Stimulated activated CD8-positive, alpha-beta memory T cell treated with anti-CD3 and anti-CD28 coated beads, Interleukin-2, amount 100 ng/mL, for 1 hour (primary cell): ENCODE measurements at places on chromosomes 13 and 19.

GRCh38 chr13:31184451-31184850, 15.3 kb upstream of the B3GLCT start:
- no peak for DNase-seq

DNA sequence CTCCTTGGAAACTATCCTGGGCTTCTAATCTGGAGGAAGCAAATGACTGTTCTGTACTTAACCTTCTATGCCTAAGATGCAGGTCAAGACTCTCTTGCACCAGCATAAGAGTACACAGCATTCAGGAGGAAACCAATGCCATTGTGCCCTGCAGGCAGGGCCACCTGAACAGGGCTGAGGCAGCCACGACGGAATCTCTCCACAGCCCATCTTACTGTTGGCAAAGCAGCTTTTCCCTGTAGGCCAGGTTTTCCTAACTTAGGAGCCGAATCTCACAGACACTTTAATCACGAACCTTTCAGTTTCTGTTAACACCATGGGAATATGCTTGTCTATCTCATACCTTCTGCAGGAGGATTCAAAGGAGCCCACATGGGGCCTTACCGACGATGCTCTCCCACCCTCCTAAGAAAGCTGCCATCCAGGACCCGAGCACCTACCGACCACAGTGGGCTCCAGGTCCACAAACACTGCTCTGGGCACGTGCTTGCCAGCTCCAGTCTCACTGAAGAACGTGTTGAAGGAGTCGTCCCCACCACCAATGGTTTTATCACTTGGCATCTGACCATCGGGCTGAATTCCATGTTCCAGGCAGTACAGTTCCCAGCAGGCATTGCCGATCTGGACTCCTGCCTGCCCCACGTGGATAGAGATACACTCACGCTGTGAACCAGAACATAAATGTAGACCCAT, 2.6 kb downstream of the TUBA3C start:
- DNase-seq, result no peak

- DNase-seq, result no peak
Observed at GRCh38 chr13:27396252-27396846, 28.1 kb upstream of the GTF3A start.

- DNase-seq, result no peak
Observed at GRCh38 chr13:80309926-80310325, 31.0 kb downstream of the SPRY2 start.

DNA sequence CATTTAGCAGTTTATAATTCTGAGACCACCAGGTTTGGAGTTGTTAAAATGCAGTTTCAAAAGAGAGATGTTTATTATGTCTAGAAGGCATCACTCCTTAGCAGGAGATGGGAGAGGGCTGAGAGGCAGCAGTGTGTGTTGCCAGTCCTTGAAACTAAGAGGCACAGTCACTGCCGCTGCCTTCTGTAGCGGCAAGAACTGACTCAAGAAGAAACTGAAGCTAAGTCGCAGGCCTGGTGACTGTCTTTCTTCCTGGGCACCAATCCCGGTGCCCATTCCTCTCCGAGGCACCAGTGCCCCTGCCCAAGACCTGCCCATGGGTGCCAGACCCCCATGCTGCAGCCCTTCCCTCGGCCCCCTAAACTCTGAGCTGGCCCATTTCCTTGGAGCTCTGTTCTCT, 20.1 kb downstream of the N4BP2L1 start:
- no peak for DNase-seq

DNA sequence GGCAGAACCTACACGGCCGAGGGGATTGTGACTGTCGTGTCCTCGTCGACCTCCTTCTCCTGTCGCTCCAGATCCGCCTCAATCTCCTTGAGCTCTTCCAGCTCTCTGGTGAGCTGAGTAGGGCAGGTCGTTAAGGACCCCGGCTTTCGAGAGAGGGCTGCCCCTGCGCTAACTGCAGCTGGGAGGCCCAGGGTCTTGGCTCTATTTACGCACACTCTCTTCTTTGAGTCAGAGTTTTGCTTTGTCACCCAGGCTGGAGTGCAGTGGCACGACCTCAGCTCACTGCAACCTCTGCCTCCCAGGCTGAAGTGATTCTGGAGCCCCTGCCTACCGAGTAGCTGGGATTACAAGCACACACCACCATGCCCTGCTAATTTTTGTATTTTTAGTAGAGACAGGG, 7.6 kb downstream of the SPC24 start:
- DNase-seq, result no peak

DNA sequence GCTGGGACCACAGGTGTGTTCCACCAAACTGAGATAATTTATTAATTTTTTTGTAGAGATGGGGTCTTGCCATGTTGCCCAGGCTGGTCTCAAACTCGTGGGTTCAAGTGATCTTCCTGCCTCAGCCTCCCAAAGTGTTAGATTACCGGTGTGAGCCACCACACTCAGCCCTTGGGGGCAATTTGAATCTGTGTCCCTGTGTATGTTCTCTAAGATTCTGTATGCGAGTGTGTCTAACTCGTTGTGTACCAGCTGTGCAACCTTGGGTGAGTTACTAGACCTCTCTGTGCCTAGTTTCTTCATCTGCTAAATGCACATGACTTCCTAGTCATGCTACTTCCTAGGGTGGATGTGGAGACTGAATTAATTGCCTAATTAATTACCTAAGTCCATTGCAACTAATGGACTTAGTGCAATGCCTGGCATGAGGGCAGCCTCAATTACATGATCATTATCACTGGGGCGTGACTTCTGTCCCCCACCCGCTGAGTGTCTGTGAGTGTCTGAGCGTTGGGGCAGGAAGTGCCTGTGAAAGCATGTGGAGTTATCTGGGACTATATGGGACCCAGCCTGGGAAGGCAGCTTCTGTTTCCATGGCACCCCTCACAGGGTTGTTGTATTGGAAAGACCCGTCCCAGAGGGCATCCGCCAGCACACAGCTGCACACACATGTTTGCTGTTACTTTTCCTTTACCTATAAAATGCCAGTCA, 1.8 kb upstream of the NCCRP1 start:
- no peak for DNase-seq

DNA sequence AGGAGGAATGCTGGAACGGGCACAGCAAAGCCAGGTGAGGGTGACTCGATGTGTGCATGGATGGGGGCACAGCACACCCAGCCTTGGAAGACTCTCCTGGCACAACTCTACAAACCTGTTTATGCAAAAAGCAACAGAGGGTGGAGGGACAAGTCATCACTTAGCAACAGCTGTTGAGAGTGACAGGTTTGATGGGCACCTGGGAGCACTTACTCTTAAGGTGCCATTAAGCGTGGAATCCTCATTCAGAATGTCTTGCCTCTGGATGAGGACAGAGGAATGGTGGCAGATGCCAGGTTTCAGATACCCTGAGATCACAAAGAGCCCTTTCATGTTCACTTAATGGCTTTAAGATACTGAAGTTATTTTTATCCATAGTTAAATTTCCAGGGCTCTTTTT, 97.0 kb downstream of the DCT start:
- no peak for DNase-seq

DNA sequence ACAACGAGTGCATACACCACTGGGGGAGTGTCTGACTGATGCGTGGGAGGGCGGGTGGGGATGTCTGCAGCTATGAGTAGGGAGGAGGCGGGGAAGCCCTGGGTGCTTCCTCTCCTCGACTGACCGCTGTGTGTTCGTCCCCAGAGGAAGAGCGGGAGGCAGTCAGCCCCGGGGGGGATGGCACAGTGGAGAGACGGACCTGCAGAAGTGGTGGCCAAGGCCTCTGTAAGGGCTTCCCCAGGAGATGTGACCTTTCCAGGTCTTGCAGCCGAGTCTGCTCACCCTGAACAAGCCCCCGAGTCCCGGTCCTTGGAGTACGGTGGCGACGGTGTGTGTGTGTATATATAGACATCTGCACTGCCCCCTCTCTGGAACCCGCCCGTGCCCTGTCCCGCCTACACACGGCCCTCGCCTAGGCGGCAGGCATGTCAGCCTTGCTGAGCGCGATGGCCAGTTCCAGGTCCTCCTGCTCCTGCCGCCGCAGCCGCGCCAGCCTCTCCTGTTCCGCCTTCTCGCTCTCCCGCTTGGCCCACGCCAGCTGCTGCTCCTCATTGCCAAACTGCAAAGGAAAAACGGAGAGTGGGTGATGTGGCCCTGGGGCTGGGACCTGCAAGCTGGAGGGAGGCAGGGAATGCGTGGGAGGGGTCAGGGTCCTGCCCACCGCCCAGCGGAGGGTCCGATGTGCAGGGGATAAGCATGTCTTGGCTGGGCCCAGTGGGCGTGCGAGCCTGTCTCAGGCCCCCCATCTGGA, 30.8 kb downstream of the KLF2 start:
- DNase-seq, result no peak

- no peak for DNase-seq
Observed at GRCh38 chr13:85694992-85695391, 104.2 kb downstream of the SLITRK6 start.

DNA sequence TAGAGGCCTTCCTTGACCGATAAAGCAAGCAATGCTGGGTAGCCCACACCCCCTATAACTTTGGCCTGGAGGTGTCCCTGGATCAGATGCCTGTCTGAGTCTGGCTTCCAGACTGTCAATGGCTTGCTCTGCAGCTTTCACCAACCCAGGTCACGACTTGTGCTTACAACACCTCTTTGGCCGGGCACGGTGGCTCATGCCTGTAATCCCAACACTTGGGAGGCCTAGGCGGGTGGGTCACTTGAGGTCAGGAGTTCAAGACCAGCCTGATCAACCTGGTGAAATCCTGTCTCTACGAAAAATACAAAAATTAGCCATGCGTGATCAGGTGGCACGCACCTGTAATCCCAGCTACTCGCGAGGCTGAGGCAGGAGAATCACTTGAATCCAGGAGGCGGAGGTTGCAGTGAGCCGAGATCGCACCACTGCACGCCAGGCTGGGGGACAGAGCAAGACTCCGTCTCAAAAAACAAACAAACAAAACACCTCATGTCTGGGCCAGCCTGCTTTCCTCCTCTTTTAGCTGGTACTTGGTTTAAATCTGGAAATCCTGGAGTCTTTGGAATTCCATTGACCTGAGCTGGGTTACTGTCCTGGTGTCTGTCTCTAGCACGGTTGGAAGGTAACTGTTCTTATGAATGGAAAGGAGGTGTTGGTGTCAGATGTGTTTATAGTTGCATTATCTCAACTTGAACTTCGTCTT, 10.3 kb upstream of the GARRE1 start:
- no peak for DNase-seq

- no peak for DNase-seq
Observed at GRCh38 chr19:17149393-17150135, 65.6 kb upstream of the USE1 start.

DNA sequence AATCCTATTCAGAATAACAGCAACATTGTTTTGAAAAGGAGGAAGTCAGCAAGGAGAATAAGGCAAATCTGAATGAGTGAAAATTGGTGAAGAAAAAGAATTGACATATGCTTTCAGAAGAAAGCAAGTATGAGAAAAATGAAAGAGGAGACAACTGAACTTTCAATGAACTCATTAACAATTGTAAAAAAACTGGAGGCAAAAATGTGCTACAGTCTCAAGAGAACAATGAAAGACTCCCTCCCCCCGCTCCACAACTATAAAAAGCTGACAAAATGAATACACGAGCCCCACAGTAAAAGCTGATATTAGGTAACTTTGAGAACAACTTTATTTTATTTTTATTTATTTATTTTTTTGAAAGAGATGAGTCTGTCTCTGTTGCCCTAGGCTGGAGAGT, 373.1 kb downstream of the DIAPH3 start:
- no peak for DNase-seq

DNA sequence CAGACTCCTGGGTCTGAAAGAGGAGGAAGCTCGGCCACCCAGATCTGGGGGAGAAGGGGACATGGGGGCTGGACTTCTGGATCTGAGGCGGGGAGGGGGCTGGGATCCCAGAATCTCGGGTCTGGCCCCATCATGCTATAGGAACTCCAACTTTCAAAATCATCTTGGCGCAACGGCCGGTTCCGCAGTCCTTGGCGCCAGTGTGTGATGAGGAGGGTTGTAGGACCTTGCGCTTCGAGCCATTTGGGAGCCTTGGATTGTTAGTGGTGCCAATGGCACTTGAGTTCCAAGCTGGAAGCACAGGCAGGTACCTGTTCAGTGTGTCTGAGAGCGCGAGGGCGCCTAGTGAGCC, 324 bp downstream of the RUVBL2 start:
- DNase-seq, result no peak
